DMS79 treated with DMSO at 0.1 percent for 48 hours (cell line): ENCODE measurements at places on chromosomes 3 and 15.

DNA sequence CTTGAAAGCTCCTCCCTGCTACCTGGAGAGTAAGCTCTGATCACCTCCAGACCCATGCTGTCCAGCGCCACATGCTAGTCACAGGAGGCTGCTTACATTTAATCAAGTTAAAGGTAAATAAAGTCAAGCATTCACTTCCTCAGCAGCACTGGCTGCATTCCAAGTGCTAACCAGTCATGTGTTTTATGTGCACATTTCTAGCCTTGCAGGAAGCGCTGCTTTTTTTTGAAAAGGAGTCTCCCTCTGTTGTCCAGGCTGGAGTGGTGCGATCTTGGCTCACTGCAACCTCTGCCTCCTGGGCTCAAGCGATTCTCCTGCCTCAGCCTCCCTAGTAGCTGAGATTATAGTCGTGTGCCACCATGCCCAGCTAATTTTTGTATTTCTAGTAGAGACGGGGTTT is 279.2 kb downstream of the GABRG3 start:
- DNase-seq = no peak

DNA sequence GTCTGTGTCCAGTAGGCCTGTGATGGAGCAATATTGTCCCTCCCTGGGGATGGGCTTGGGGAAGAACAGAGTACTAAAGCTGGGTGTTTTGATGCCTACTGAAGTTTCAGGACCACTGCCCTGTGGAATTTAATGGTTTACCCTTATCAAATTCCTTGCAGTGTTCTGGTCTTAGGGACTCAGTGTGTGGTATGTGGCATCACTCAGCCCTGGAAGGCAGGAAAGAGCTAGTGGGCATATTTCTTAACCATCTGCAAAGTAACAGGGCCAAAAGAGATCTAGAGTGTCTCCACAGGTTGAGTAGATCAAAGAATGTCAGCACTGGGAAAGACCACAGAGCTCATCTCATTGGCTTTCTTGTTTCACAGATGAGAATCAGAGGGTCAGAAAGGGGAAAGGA is 11.8 kb upstream of the SCN10A start:
- DNase-seq = no peak

GRCh38 chr15:90071220-90071807 is 31.0 kb downstream of the IDH2 start:
- peak; percentile 11 for DNase-seq

DNA sequence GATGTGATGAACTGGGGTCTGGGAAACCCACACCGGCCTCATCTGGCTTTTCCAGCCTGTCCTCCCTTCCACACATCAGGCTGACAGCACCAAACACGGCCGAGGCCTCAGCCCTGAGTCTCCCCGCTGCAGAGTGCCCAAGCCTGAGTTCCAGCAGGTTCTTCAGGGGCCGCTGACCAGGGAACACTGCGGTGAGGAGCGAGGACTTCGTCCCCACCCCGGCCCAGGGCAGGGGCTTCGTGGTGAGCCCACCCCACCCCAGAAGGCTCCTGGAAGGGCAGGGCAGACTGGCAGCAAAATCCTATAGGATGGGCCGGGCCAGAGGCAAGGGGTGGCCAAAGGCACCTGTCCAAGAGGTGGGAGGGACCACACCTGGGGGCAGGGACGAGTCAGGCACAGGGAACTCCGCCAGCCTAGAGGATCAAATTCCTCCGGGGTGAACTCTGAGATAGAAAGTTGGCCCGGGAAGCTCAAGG is at the start of gene SLC51A:
Gene SLC51A, plus strand, starts transcription at position 446 of the 476 bp plus-strand sequence. CDS start 179 bp downstream, outside the sequence.
- DNase-seq = no peak

- no peak for DNase-seq
Observed at GRCh38 chr3:61645148-61645547, 83.8 kb downstream of the PTPRG start.

GRCh38 chr3:67500709-67501108 is 153.7 kb downstream of the SUCLG2 start:
- DNase-seq = no peak
